ENCODE measurements at places on chromosomes 5 and 9.

DNA sequence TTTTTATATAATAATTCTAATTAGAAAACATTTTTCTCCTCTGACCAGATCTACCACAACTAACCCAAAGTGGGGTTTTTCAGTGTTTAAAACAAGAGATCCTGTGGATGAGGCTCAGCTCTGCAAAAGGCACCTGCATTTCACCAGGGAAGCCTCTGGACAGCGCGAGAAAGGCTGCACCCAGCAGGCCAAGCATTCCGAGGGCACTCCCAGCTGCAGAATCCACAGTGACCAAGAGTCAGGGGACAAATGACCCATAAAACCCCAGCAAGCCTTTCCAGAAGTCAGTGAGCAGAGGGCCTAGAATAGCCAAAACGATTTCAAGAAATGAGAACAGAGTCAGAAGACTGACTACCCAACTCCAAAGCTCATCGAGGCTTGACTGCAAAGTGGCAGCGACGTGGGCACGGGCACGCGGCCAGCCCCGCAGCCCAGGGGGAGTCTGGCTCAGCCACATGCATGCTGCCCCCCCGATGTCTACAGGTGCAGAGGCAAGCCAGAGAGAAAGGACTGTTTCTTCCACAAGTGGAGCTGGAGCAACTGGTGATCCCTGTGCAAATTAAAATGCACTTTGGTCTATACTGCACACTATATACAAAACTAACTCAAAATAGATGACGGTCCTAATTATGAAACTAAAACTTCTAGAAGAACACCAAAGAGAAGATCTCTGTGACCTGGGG is 26.2 kb downstream of the TPPP start:
- no peak for DNase-seq

DNA sequence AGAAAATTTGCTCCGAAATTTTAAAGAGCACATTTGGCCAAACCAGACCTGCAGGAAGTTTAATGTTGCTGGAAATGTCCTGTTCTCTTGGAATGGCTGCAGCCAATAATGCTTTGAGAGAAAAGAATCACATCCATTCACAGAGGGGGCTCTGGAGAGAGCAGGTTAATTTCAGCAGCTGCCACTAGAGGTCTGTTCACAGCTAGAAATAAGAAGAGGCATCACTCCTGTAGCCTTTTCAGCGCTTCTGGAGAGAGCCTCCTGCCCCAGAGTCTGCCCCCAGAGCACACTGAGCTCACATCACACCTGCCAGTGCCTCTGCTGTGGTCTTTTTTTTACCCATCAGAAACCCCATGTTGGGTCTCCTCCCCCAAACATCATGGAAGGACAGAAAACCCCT is 124.8 kb upstream of the RAD23B start:
- no peak for DNase-seq

DNA sequence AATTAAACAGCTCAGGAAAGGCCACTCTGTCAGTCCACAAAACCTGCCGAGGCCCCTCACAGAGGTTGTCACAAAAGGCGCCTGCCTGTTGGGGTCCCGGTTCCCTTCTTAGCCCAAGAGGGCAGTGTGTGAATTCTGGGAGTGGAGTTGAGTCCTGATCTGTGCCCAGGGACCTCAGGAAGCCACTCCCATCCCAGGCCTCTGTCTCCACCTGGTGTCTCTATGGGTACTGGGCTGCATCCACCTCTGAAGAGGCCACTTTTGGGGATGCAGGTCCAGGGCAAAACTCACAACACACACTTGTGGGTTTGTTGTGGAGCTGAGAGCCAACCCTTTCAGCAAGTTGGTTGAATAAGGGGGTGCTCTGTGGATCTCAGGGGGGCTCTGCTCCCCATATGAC is 74.3 kb upstream of the STXBP1 start:
- DNase-seq = no peak

GRCh38 chr5:119655061-119655460 is 25.7 kb downstream of the FAM170A start:
- no peak for DNase-seq

DNA sequence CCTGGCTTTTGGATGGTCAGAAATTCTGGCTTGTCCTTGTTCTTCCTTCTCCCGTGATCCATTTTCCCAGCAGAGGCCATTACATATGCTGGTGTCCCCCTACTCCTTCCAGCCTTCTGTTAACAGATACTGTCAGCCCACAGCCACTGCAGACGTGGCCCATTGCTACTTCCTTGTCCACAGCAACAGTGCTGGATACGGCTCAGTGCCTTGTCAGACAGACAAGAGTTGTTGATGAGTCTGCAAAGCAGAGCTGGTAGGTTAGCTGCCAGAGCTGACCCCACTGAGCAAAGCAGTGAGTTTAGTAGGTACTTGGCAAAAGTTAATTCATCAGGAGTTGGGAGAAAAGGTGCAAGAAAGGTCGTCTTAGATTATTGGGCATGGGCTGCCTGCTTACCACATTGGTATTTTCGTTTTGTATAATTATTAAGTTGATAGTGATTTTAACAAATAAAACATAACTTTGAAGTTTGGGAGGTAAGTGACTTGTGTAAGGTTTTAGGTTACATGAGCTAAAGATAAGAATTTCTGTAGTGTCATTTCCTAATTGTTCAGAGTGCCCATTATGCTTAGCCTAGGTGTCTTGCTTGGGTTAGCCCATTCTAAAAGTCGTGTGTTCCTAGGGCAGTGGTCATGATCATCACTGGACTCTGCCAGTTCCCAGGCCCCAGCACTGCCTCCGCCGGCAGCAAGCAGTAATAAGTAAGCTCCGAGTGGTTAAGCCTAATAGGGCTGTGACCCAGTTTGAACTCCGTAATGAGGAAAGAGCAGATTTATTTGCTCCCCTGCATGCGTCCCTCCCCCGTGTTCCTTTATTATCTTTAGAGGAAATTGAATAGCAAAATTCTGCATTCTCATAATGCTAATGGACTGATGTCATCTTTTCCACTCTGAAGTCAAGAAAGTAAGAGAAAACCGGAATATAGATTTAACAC is 292.0 kb downstream of the FANCC start:
- DNase-seq = no peak

GRCh38 chr5:158066076-158066475 is 207.1 kb upstream of the CLINT1 start:
- DNase-seq = no peak

DNA sequence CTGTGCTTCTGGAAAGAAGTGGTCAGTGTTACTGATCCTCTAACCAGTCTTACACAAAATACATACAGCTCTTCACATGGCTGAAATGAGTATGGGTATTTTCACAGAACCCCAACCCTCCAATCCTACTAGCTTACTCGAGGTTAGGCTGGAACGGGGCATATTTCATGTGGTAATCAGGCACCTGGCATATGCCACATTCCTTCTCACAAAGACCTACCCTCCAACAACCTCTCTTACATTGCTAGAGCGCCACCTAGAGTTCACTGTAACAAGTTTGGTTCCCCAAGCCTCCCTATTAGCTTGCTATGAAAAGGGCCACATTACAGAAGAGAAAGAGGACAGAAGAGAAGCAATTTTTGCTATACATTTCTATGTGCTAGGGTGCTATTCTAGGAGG is 597.3 kb downstream of the PRELID2 start:
- no peak for DNase-seq

GRCh38 chr5:29889051-29889450 is 1304.4 kb upstream of the CDH6 start:
- no peak for DNase-seq

GRCh38 chr9:37283730-37284325 is 138.7 kb upstream of the GRHPR start:
- no peak for DNase-seq

GRCh38 chr9:116212986-116213692 is 59.5 kb downstream of the PAPPA start:
- no peak for DNase-seq
